HFFc6 (cell line): ENCODE measurements at places on chromosomes 3 and 15. TPM values are rescaled to one million over a fixed set of nuclear protein-coding genes. Genes with fewer than 3 reads are reported as not detected.
A peak's percentile ranks its signal among the peaks of the same experiment; 100 is the strongest.

The SLC15A2 gene
- 0.09 to 0.33 TPM (median 0.24 TPM) in 3 replicates for total RNA-seq

The GOLGB1 gene
- 37.7 to 45.6 TPM (median 42.4 TPM) in 3 replicates for total RNA-seq

The SKOR1 gene
- 0.07 to 0.08 TPM in 2 of 3 replicates, not detected in the other for total RNA-seq

DNA sequence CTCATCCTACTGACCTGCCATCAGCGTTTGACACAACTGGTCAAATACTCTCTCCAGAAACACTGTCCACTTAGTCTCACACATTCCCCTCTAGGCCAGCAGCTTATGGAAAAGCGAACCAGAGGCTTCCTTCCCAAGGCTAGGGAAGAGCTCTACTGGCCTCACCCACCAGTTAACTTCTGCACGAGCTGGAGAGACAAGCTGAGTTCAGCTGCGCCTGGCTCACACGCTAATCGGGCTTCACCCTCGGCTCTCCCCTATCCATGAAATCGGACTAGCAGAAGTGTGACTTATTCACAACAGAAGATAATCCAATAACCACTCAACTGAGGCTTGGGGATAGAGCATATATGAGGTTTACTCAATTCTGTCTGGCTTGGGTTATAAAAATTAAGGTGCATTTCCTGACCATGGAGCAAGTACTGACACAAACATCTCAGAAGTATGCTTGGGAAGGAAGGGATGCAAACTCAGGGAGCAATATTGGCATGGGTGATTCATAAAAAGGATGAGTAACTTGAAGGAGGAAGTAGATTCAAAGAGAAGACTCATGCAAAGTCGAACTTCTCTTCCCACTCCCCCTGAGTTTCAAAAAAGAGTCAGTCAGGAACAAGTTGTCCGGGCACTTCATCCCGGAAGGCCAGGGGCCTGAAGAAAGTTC lies 73.1 kb downstream of the XXYLT1 start:
- peak; percentile 89 for DNase-seq
- H3K27me3 ChIP-seq = peaks cover 6% of the 10 kb centered on the region; the same call in 1 of the 2 replicates
- peak overlapping the region; percentile 47 for H3K4me3 ChIP-seq
- H3K27ac ChIP-seq = peak overlapping the region; percentile 91
- peaks cover 59% of the 10 kb centered on the region for H3K4me1 ChIP-seq
